ENCODE measurements at places on chromosomes 2 and 18.

DNA sequence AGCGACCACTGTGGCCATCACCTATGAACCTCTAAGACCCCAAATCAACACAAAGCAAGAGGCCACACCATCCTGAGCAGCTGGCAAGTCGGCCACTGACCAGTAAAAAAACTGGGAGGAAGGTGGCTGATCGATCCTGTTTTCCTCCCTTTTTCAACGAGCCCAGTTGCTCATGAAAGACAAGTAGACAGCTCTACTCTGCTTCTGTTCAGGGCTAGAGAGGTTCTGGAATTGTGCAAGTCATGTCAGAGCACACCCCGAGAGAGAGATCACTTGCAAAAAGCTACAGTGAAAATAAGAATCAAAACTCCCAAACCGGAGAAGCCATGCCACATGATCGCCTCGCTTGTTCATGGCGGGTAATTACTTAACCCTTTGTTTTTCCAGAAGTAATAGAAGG lies 34.6 kb downstream of the ZNF516 start:
- no peak for DNase-seq

DNA sequence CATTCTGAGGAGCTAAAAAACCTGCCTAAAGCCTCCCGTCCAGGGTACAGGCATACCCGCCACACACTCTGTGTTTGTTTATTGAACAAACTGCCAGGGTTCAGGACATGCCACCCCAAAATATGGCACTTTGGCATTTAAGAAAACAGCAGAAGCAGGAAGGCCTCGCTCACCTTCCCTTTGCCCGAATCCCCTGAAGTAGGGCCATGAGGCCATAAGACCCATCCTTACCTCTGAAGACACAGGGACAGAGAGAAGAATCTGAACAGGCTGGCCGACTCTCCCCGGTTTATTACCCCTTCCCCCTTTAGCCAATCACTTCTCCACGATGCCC lies 1.7 kb upstream of the NEURL3 start:
- no peak for DNase-seq

DNA sequence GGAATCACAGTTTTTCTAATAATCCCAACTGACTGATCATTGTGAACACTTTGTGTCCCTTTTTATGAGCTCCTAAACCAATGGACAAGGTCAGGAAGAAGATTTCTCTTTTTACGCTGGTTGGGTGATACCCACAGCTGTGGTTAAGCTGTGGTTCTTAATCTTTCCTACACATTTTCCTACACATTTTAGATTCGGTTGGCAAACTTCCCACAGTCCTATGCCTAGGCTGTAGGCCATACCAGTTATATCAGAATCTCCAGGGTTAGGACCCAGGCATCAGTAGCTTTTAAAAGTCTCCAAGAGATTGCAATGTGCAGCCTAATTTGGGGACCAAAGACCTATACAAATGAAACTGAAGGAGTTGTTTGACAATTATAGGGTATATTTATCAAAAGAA lies 203.0 kb downstream of the SP3 start:
- no peak for DNase-seq

DNA sequence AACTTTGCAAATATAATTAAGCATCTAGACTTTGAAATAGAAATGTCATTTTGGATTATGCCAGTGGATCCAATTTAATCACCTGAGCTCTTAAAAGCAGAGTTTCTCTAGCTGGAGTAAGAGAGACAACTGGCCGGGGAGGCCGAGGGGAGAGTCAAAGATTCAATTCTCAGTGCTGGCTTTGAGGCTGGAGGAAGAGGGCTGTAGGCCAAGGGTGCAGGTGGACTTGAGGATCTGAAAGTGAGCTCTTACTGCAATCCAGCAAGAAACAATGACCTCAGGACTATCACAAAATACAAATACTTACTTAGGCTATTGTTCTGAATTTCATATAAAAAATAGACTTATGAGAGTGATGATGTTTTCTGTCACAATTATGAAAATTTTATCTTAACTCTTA lies 814.5 kb downstream of the CBLN2 start:
- no peak for DNase-seq

GRCh38 chr2:126658905-126659561 lies 3.1 kb downstream of the GYPC start:
- no peak for DNase-seq

DNA sequence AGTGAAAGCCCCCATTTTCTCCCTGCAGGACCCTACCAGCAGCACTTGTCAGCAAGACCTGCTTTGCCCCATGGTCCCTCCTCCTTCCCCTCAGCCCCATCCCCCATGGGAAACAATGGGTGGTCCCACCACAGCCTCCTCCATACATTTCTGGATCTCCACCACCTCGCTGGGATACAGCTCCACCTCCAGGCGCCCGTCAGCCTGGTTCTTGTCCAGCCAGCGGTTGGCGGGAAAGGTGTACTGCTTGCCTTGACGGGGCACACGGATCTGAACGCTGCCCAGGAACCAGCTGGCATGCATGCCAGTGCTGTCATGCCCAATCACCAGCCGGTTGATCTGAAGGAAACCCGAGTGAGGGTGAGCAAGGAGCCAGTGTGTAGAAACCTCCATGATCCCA lies 90.9 kb downstream of the LOXHD1 start:
- no peak for DNase-seq

DNA sequence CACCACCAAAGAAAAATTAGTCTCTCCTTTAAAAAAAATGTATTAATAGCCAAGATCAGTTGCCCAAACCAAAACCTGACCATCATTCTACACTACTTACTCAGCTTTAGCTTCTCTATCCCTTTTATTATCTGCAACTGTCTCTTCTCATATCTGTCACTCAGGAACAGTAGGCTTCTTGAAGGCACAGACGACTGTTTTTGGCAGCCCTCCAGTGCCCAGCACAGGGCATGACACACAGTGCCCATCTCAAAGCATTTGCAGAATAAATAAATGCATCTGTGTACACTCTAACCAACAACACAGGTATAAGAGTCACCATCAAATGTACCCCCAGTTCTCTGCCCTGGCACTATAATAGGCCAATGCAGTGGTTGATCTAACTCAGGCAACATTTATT lies 117.2 kb downstream of the UXS1 start:
- DNase-seq: no peak

- no peak for DNase-seq
Measured at GRCh38 chr2:159013103-159013502, 44.7 kb downstream of the TANC1 start.

DNA sequence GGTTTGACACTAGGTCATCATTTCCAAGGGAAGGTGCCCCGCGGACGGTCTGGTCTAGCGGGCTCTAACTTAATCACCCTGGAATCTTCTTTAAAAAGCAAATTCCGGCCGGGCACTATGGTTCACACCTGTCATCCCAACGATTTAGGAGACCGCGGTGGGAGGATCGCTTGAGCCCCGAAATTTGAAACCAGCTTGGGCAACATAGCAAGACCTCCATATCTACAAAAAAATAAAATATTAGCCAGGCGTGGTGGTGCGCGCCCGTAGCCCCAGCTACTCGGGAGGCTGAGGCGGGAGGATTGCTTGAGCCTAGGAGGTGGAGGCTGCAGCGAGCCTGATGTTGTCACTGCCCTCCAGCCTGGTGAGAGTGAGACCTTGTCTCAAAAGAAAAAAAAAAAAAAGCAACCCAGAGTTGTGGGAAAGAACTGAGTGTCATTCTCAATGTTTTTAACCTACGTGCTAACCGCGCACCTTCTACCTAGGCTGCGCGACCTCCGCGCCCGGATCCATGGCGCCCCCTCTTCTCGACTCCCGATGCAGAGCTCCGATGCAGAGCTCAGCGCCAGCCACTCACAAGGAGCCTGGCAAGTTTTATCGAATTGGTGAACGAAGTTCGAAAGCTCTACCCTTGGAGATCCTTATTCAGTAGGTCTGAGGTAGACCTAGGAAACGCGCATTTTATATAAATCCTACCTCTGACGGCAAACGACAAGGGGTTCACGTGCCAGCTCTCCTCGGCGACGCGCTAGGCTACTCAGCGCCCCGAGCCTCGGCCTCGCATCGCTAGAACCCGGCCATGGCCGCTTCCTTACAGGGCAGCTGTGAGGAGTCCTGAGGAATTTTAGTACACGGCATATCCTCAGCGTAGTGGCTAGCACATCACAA lies 888 bp upstream of the TWSG1 start:
- DNase-seq: no peak

- no peak for DNase-seq
Measured at GRCh38 chr2:144443837-144444817, 75.8 kb downstream of the ZEB2 start.

- no peak for DNase-seq
Measured at GRCh38 chr2:86518481-86518880, 44.8 kb downstream of the CHMP3 start.

GRCh38 chr2:133418021-133418420 lies 150.2 kb downstream of the NCKAP5 start:
- DNase-seq: no peak

- DNase-seq: no peak
Measured at GRCh38 chr2:106886916-106887758, 1.2 kb upstream of the ST6GAL2 start.

DNA sequence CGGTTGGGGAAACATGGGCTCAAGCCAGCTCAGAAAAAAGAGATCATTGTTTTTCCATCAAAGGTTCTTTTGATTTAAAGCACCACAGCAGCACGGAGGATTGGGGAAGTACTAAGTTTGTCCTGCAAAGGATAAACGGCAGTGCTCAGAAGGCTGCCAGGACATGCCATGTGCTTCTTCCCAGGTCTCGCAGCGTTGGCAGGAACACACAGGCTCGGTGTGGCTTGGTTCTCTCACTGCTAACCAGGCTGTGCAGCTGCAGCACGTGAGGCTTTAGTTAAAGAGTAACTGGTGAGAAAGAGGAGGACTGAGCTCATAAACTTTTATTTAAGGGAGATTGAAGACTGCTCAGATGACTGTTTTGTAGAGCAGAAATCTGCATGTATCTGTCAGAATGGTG lies 264.3 kb downstream of the TSN start:
- DNase-seq: no peak

- no peak for DNase-seq
Measured at GRCh38 chr2:221635949-221636348, 63.8 kb upstream of the EPHA4 start.

DNA sequence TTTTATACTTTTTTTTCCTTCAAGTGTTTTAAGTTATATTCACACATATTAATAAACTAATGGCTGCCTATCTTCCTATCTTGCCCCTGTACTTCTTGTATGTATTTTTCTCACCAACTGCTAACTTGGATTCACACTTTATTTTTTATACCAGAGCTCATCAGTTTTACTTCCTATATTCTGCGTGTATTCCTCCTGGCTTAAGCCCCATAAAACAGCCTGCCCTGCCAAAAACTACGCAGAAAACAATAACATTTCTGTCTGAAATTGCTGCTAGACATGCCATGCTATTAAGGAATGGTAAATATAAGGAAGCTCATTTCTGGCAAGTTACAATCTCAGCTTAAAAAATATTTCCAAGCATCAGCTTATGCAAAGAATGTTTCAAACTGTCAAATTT lies 172.3 kb downstream of the UBE2E3 start:
- DNase-seq: no peak

- DNase-seq: no peak
Measured at GRCh38 chr18:24220318-24220688, 81.4 kb downstream of the CABYR start.

GRCh38 chr2:53103679-53104078 lies 663.9 kb upstream of the CHAC2 start:
- no peak for DNase-seq

GRCh38 chr2:234258562-234259141 lies 208.2 kb downstream of the SPP2 start:
- no peak for DNase-seq

GRCh38 chr2:235968616-235969324 lies 199.4 kb downstream of the GBX2 start:
- no peak for DNase-seq

DNA sequence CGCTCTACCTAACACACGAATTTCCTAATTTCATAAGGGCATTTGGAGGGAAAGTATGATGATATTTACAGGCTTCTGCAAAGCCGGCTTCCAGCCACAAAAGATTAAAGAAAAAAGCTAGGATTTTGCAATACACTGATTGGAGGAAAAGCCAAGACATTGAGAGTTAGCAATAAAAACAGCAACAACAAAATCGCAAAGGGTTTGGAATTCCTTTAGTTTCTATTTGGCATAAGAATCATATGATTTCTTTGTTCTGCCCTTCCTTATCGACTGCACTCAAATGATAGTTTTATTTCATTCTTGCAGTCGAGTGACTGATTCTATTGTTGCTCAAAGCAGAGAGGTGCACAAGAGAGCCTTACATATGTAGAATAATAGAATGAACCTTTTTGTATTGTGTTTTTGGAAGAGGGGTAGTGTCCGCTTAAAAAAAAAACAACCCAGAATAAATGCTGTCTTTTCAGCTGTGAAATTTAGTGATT lies 3.9 kb upstream of the ZNF532 start:
- no peak for DNase-seq

GRCh38 chr2:239249048-239249447 lies 151.8 kb downstream of the HDAC4 start:
- no peak for DNase-seq

DNA sequence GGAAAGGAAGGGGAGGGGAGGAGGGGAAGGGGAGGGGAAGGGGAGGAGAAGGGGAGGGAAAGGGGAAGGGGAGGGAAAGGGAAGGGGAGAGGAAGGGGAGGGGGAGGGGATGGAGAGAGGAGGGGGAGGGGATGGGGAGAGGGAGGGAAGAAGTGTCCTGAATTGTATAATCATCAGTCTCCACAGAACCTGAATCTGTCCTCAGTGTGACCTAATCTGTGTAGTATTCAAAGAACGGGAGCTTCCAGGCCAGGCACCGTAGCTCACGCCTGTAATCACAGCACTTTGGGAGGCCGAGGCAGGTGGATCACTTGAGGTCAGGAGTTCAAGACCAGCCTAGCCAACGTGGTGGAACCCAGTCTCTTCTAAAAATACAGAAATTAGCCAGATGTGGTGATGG lies 41.1 kb upstream of the CCDC150 start:
- no peak for DNase-seq

GRCh38 chr18:27662949-27663348 lies 477.8 kb upstream of the CHST9 start:
- DNase-seq: no peak

DNA sequence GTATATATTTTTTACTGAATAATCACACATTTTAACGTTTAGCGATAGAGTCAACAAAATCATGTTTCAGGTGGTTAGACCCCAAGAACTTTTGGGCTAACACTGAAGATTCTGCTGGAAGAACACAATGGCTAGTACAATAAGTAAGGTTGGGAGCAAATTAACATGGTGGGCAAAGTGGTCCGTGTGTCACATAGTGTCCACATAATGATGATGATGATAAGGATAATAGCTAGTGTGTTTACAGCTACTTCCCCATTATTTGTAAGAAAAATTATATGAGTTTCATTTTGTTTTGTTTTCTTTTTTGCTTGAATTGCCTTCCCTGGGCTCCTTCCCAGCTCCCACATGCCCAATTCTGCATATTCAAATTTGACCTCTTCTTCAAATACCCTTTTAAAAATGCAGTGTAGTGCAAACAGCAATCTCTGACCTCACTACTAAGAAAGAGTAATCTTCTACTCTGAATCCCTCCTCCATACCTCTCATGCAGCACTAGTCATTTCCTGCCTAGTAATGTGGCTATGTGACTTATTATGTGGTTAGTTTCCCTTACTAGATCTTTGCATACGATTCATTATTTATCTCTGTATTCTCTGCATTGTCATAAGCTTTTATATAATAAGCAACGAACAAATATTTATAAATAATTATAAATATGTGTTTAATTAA lies 16.9 kb upstream of the VPS54 start:
- no peak for DNase-seq

Data from HuH-7.5 (cell line).